ENCODE measurements at places on chromosomes 2 and 18.

- no peak for DNase-seq
Measured at GRCh38 chr2:54052825-54053718, 62.3 kb upstream of the ACYP2 start.

GRCh38 chr2:199875400-199875799 is 24.4 kb upstream of the FTCDNL1 start:
- no peak for DNase-seq

DNA sequence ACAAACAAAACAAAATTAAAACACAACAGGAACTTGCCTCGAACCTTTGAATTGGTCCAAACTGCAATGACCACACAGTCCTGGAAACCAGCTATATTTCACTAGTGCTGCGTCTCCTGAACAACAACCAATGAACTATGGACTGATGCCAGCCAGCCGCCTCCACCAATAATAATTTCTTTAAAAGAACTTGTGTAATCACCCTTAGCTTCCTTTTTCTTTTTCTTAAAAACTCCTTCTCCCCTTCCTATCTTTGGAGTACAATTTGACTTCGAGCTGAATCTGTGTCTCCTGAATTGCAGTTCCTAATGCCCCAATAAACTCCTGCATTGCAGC is 1.6 kb upstream of the CXXC1 start:
- DNase-seq, result no peak

- DNase-seq, result no peak
Measured at GRCh38 chr2:207039225-207039624, 99.9 kb downstream of the CPO start.

DNA sequence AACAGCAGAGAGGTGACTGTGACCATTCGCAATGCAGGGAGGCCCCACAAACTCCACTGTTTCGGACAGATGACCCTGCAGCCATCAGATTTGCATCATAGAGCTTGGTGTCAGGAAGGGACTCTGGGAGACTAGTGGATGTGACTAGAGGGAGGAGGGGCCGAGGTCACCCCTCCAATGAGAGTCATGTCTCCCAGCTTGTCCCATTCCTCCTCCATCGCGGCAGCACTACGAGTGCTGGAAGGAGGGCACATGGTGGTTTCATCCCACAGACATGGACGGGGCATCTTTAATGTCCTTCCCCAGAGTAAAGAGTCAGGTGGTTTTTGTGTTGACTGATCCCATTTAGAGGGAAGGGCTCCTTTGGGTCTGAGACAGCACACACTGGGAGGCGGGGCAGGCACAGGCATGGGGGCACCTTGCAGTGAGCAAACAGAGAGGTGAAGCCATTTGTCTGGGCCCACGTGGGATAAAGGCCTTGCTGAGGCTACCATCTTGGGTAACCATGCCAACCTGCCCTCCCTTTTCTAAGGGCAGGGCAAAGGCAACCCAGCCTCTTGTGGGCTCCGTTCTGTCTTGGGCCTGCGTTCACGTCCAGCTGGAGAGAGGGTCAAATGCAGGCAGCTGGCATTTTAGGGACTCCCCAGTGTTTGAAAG is 208.1 kb downstream of the ASB1 start:
- DNase-seq, result no peak

- DNase-seq, result peak; percentile 42
Measured at GRCh38 chr2:50535971-50536759, 495.8 kb downstream of the NRXN1 start.
